ENCODE measurements at places on chromosomes 7 and 10.

DNA sequence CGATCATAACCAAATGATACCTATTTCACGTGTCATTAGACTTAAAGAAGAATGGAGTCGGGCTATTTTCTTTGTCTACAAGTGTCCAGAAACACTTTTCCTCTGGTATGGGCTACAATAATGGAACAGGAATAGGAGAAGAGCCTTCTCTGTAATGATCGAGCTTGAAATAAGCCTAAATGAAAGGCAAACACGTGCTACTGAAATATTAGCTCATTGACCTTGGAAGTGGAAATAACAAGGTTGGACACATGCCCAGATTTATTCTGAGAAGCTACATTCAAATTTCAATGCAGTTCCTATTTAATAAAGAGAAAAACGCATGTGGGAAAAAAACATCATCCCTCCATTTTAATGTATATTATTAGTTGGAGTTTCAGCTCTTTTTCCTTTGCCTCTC, 254.7 kb upstream of the PTER start:
- no peaks in the 10 kb centered on the region for H3K27me3 ChIP-seq
- no peak for DNase-seq
- no peak overlapping the region for H3K4me3 ChIP-seq

DNA sequence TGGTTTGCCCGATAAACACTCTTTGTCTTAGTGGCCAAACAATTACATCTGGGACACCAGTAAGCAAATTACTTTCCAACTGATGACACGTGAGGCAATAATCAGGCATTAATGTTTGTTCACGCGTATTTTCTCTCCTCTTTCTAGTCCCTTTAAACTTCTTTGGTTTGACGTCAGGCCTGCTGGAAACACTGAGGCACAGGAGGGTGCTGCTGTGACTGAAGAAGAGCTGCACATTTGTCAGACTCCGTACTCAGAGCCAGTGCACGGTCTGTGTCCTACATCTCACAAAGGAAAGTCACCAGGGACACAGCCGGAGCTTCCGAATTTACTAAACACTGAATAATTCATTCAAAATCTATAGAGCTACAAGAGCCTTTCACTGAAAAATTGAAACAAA, 57.6 kb upstream of the ANAPC16 start:
- H3K36me3 ChIP-seq, result peaks cover 44% of the 10 kb centered on the region
- no peak for DNase-seq
- peaks cover 9% of the 10 kb centered on the region for H3K4me1 ChIP-seq
- H3K27ac ChIP-seq, result no peak overlapping the region

GRCh38 chr10:132058111-132058745, 7.5 kb upstream of the JAKMIP3 start:
- H3K27ac ChIP-seq, result no peak overlapping the region
- H3K4me1 ChIP-seq, result no peaks in the 10 kb centered on the region
- peaks cover 2% of the 10 kb centered on the region for H3K27me3 ChIP-seq
- DNase-seq, result no peak
- no peaks in the 10 kb centered on the region for H3K36me3 ChIP-seq

DNA sequence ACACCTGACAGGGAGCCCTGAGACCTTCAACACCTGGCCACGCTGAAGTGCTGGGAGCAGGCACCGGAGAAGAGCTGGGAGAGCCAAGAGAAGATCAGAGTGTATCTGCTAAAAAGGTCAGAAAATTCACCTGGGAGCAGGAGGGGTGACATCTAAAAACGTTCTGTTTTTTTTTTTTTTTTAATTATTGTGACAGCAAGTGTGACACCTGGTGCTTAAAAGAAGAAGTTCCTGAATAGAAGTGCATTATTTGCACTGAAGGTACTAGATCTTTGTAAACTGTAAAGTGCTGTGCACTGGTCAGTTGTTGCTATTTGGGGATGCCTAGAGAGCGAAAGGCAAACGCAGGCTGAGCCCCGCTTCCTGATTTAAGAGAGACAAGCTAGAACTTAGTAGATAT, 422.0 kb downstream of the PLXNA4 start:
- H3K4me3 ChIP-seq, result no peak overlapping the region
- H3K27ac ChIP-seq, result no peak overlapping the region
- no peaks in the 10 kb centered on the region for H3K4me1 ChIP-seq
- H3K36me3 ChIP-seq, result no peaks in the 10 kb centered on the region

- peaks cover 19% of the 10 kb centered on the region for H3K4me1 ChIP-seq
- H3K36me3 ChIP-seq, result no peaks in the 10 kb centered on the region
- H3K4me3 ChIP-seq, result no peak overlapping the region
- DNase-seq, result no peak
- H3K27ac ChIP-seq, result no peak overlapping the region
Observed at GRCh38 chr10:114095559-114096337, 52.1 kb downstream of the ADRB1 start.

GRCh38 chr7:51265066-51265907, 51.3 kb downstream of the COBL start:
- H3K4me3 ChIP-seq, result no peak overlapping the region
- no peaks in the 10 kb centered on the region for H3K36me3 ChIP-seq
- H3K27me3 ChIP-seq, result no peaks in the 10 kb centered on the region
- H3K27ac ChIP-seq, result no peak overlapping the region
- peaks cover 2% of the 10 kb centered on the region for H3K4me1 ChIP-seq
- DNase-seq, result no peak

DNA sequence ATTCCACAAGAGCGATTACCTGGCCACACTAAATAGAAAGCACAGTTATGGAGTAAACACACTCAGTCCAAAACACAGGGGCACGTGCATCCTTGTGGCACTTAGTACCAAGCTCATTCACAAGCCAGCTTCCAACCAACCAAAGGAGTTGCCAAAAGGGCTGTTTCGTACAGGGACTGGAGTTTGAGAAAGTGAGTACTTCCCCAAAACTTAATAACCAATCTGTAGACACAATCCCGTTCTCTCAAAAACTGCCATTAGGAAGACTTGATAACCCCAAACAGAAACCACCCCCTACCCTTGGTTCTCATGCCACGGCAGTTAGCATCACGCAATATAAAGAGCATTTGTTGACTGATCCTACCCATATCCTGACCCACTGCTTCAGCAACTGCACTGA, 166.2 kb upstream of the ASAH2 start:
- peak overlapping the region; percentile 86 for H3K4me3 ChIP-seq
- no peaks in the 10 kb centered on the region for H3K27me3 ChIP-seq
- peaks cover 1% of the 10 kb centered on the region for H3K36me3 ChIP-seq
- no peak for DNase-seq

DNA sequence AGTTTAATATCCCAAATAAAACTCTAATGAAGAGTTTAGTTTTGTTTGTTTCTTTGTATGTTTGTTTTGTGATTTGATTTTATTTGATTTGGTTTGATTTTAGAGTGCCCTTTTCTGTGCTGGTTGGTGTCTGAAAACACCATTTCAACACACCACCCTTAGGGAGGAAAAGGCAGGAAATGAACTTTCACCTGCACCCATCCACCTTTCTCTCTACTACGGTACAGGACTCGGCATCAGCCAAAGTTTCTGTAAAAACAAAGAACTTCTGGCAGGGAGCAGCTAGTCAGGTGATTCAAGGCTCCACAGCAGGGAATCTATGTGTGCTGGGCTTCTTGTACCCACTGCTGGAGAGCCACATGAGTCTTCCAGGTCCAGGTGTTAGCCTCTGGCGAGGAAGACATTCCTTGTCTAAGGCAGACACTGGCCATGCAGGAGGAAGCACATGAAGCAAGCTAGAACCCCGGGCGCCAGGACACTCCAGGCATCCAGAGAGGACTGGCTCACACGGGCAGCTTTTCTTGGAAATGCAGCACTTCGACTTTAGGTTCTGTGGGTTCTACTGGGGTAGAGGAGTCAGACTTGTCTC, 22.1 kb upstream of the STK17A start:
- H3K4me1 ChIP-seq, result no peaks in the 10 kb centered on the region
- no peaks in the 10 kb centered on the region for H3K36me3 ChIP-seq
- no peak overlapping the region for H3K27ac ChIP-seq
- no peak overlapping the region for H3K4me3 ChIP-seq
- DNase-seq, result peak; percentile 41

GRCh38 chr7:158858592-158859503, 2.5 kb downstream of the DYNC2I1 start:
- H3K27me3 ChIP-seq, result no peaks in the 10 kb centered on the region
- H3K4me1 ChIP-seq, result peaks cover 41% of the 10 kb centered on the region
- DNase-seq, result no peak

- H3K4me1 ChIP-seq, result no peaks in the 10 kb centered on the region
- no peak overlapping the region for H3K27ac ChIP-seq
- no peak for DNase-seq
- H3K4me3 ChIP-seq, result no peak overlapping the region
- no peaks in the 10 kb centered on the region for H3K27me3 ChIP-seq
Observed at GRCh38 chr10:51386248-51386885, 312.1 kb downstream of the PRKG1 start.

GRCh38 chr7:150610233-150610632, 22.0 kb downstream of the GIMAP6 start:
- H3K4me3 ChIP-seq, result peak overlapping the region; percentile 46
- peak overlapping the region; percentile 92 for H3K27ac ChIP-seq
- H3K36me3 ChIP-seq, result peaks cover 24% of the 10 kb centered on the region

- H3K27ac ChIP-seq, result no peak overlapping the region
- DNase-seq, result no peak
- peaks cover 6% of the 10 kb centered on the region for H3K4me1 ChIP-seq
- no peak overlapping the region for H3K4me3 ChIP-seq
Observed at GRCh38 chr7:106599343-106599698, 61.6 kb downstream of the CCDC71L start.

DNA sequence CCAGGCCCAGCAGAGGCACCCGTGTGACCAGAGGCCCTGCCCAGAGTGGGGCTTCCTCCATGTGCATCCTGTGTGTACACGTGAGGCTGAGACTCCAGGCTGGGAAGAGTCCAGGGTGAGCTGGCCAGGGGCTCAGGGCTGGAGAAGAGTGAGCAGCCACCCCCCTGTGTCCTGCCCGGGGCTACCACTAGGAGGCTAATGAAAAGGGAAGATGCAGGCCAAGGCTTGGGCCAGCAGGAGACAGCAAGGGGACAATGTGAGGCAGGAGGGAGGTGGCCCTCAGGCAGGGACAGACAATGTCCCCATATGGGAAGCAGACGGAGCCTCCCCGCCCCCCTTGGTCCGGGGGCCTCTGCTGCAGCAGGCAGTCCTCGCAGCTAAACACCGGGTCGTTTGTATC, 102.0 kb downstream of the HIF1AN start:
- H3K27me3 ChIP-seq, result peaks cover 47% of the 10 kb centered on the region
- no peak overlapping the region for H3K27ac ChIP-seq
- no peaks in the 10 kb centered on the region for H3K36me3 ChIP-seq
- peaks cover 2% of the 10 kb centered on the region for H3K4me1 ChIP-seq

- no peaks in the 10 kb centered on the region for H3K4me1 ChIP-seq
- no peaks in the 10 kb centered on the region for H3K27me3 ChIP-seq
- no peaks in the 10 kb centered on the region for H3K36me3 ChIP-seq
- DNase-seq, result no peak
Observed at GRCh38 chr10:58820386-58820785, 307.7 kb downstream of the BICC1 start.

- H3K4me3 ChIP-seq, result no peak overlapping the region
- H3K36me3 ChIP-seq, result no peaks in the 10 kb centered on the region
- H3K27ac ChIP-seq, result no peak overlapping the region
- peaks cover 9% of the 10 kb centered on the region for H3K4me1 ChIP-seq
- DNase-seq, result no peak
Observed at GRCh38 chr10:69502589-69502988, 51.3 kb downstream of the TSPAN15 start.

DNA sequence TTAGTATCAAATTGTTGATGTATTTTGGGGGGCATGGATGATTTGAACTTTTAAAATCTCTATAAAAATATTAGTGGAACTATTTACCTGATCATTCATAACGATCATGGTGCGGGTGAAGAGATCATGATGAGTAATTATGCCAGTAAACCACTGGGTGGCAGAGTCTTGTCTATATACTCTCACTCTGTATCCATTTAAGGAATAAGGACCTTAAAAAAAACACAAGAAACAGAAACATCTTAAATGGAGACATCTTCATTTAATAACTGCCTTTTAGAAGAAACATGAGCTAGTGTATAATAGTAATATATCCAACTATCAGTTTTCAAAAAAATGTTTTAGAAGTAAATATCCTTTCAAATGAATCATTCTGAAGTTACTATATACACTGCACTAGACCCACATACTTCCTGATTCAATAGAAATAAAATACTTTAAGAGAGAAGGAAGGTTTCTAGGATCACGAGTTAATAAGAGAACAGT, 84.0 kb downstream of the NRBF2 start:
- peak overlapping the region; percentile 15 for H3K4me3 ChIP-seq
- DNase-seq, result peak; percentile 75
- H3K27me3 ChIP-seq, result no peaks in the 10 kb centered on the region

DNA sequence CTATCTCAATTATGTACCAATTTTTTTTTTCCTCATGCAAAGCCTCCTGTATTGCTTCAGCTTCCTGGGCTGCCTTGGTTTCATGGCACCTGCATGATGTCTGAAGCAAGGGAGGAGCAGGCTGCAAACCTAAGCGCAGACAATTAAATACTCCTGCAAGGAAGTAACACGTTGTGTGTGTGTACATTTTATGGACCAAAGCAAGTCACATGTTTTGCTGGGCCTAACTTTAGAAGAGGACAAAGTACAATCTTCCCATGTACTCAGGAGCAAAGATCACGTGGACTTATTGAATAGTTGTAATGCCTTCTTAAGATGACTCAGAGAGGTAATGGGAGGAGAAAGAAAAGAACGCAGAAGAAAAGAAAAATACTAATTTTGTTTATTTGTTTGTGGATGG, 944.0 kb upstream of the C7orf33 start:
- H3K36me3 ChIP-seq, result no peaks in the 10 kb centered on the region
- no peak overlapping the region for H3K4me3 ChIP-seq
- DNase-seq, result no peak
- H3K27ac ChIP-seq, result no peak overlapping the region
- H3K27me3 ChIP-seq, result no peaks in the 10 kb centered on the region

- H3K4me1 ChIP-seq, result peaks cover 37% of the 10 kb centered on the region
- H3K36me3 ChIP-seq, result peaks cover 36% of the 10 kb centered on the region
- no peaks in the 10 kb centered on the region for H3K27me3 ChIP-seq
- peak overlapping the region; percentile 13 for H3K27ac ChIP-seq
Observed at GRCh38 chr7:141674171-141674671, 27.7 kb downstream of the DENND11 start.

DNA sequence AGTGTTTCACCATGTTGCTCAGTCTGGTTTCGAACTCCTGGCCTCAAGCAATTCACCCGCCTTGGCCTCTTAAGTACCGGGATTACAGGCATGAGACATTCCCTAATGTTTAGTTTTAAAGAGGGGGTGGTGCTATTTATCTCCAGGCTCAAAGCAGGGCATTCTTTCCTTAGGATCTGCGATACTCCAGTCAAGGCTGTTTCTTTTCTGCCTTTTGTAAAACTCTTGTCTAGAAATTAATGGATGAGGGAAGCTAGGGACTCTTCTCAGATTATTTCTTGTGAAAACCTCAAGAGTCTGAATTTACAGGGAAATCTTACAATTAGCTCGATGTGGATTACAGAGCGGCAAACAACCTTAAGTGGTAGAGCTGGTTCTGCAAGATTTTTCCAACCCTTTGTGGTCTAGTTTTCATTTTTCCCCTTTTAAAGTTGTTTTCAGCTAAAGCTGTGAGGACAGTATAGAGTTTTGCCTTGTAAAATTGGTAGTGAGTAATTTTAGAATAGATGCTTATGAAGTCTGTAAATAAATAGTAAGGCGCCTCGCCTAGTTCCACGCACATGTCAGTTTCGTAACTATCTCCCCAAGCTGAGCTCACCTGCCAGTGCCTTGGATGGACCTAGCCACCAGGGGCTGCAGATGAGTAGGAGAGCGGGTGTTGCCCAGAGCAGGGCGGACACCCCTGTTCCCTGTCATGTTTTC, 53.1 kb downstream of the CUX1 start:
- H3K27me3 ChIP-seq, result no peaks in the 10 kb centered on the region
- H3K4me1 ChIP-seq, result peaks cover 3% of the 10 kb centered on the region
- no peaks in the 10 kb centered on the region for H3K36me3 ChIP-seq
- H3K27ac ChIP-seq, result no peak overlapping the region
- no peak overlapping the region for H3K4me3 ChIP-seq

All from activated CD4-positive, alpha-beta T cell treated with anti-CD3 and anti-CD28 coated beads, Interleukin-2, amount 10 ng/mL, durations not matched to agents 24 days and 14 days (primary cell).